Left renal cortex interstitium (tissue), 4 donors: ENCODE measurements at places on chromosomes 1 and 21. TPM values are rescaled to one million over a fixed set of nuclear protein-coding genes. Genes with fewer than 3 reads are reported as not detected.

The IL12RB2 gene
- polyA plus RNA-seq = 0.60 TPM

The ZBTB21 gene
- 9.4 TPM for polyA plus RNA-seq

The SMG7 gene
- 62.3 TPM for polyA plus RNA-seq

The PGLYRP4 gene
- polyA plus RNA-seq = not detected

The GORAB gene
- polyA plus RNA-seq = 19.8 TPM

The TSPEAR gene
- 1.1 TPM for polyA plus RNA-seq

The EMC1 gene
- 43.1 TPM for polyA plus RNA-seq

The CHRM3 gene
- 6.5 TPM for polyA plus RNA-seq

The PLPP3 gene
- 128 TPM for polyA plus RNA-seq

The BNIPL gene
- polyA plus RNA-seq = 1.3 TPM

The MCOLN2 gene
- 1.1 TPM for polyA plus RNA-seq

The LCE2A gene
- polyA plus RNA-seq = not detected

The ATP6V1G3 gene
- 9.4 TPM for polyA plus RNA-seq

The GIPC2 gene
- polyA plus RNA-seq = 18.9 TPM

The ADIPOR1 gene
- 73.9 TPM for polyA plus RNA-seq

The SSX2IP gene
- 34.5 TPM for polyA plus RNA-seq

The SPRR4 gene
- polyA plus RNA-seq = not detected

The TMEM79 gene
- 4.8 TPM for polyA plus RNA-seq

The TNFRSF4 gene
- 2.0 TPM for polyA plus RNA-seq

The ACTL8 gene
- not detected for polyA plus RNA-seq

The NASP gene
- 238 TPM for polyA plus RNA-seq

The SLAMF1 gene
- 0.05 TPM for polyA plus RNA-seq

The LRRC8B gene
- polyA plus RNA-seq = 8.9 TPM

The FBXO2 gene
- polyA plus RNA-seq = 1.7 TPM

The S100A1 gene
- polyA plus RNA-seq = 24.6 TPM

The HUNK gene
- polyA plus RNA-seq = 16.1 TPM

The ZSWIM5 gene
- 6.1 TPM for polyA plus RNA-seq

The NFASC gene
- polyA plus RNA-seq = 40.5 TPM

The AUNIP gene
- polyA plus RNA-seq = 3.2 TPM

The CCDC30 gene
- polyA plus RNA-seq = 15.4 TPM

The IFT25 gene
- polyA plus RNA-seq = 47.0 TPM

The TMPRSS3 gene
- 2.1 TPM for polyA plus RNA-seq

The CRABP2 gene
- 118 TPM for polyA plus RNA-seq

The KRTAP24-1 gene
- not detected for polyA plus RNA-seq

The SPRR5 gene
- polyA plus RNA-seq = not detected

The CD247 gene
- 0.89 TPM for polyA plus RNA-seq

The LCE1D gene
- not detected for polyA plus RNA-seq

The SOX13 gene
- polyA plus RNA-seq = 39.3 TPM

The HFM1 gene
- 7.9 TPM for polyA plus RNA-seq

The AADACL3 gene
- polyA plus RNA-seq = not detected

The PLEKHA6 gene
- polyA plus RNA-seq = 45.5 TPM

The C1orf141 gene
- polyA plus RNA-seq = 0.34 TPM

The ZNF670 gene
- polyA plus RNA-seq = 8.1 TPM

The KCNK2 gene
- 3.1 TPM for polyA plus RNA-seq

The HES2 gene
- 0.84 TPM for polyA plus RNA-seq

The MRPS15 gene
- polyA plus RNA-seq = 69.4 TPM

The RGS2 gene
- polyA plus RNA-seq = 37.6 TPM

The CASQ2 gene
- 0.42 TPM for polyA plus RNA-seq

The SYTL1 gene
- polyA plus RNA-seq = 16.4 TPM

The BMP8A gene
- 0.48 TPM for polyA plus RNA-seq

The OTUD3 gene
- 25.3 TPM for polyA plus RNA-seq

The FLAD1 gene
- 31.6 TPM for polyA plus RNA-seq

The KIF26B gene
- polyA plus RNA-seq = 39.1 TPM

The OR14A16 gene
- polyA plus RNA-seq = not detected

The CGN gene
- polyA plus RNA-seq = 48.4 TPM
